ENCODE measurements at places on chromosomes 2 and 18. TPM values are rescaled to one million over a fixed set of nuclear protein-coding genes. Genes with fewer than 3 reads are reported as not detected.

Gene PXDN
- polyA plus RNA-seq: 0.21 TPM

Gene SOCS6
- 0.53 TPM for polyA plus RNA-seq

Gene KIAA2012
- not detected for polyA plus RNA-seq

Gene HOXD10
- polyA plus RNA-seq: not detected

Gene TNS1
- polyA plus RNA-seq: 0.20 TPM

Gene NRBP1
- polyA plus RNA-seq: 105 TPM

Gene ALS2
- 3.8 TPM for polyA plus RNA-seq

Measured in B cell (primary cell).